Stimulated activated CD8-positive, alpha-beta memory T cell treated with anti-CD3 and anti-CD28 coated beads, Interleukin-15, amount 100 ng/mL, for 48 hours (primary cell): ENCODE measurements at places on chromosomes 5 and 9.

DNA sequence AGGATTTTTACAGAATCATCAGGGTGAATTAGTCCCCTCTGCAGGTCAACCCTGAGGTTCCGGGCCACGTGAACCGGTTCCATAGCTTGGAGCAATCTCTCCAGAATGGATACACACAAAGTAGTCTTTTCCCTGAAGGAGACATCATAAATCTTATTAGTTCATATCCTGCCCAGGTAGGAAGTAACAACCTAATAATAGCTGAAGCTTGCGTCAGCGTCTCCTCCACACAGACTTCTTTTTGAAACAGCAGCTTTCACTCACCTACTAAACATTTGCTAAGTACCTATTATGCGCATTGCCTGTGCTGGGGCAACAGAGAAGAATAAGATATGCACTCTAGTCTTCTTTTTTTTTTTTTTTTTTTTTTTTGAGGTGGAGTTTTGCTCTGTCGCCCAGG is 9.4 kb downstream of the PSMD5 start:
- DNase-seq, result no peak

GRCh38 chr9:4831944-4832343 is 39.2 kb downstream of the RCL1 start:
- no peak for DNase-seq

DNA sequence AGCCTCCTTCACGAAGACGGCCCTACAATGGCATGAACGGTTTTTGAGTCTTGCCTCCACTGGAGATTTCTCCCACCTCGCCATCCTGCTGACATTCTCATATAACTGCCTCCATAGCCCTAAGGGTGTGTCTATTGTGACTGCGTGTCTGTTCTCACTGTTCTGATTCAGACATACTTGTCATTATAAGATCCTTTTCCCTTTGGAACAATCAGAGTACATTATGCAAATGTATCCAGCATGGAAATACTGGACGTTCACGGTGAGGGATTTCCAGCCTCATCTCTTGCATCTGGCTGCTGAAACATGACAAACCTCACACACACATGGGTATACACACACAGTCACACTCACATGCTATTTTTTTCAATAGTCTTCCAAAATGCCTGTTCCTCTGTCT is 402.1 kb downstream of the DIRAS2 start:
- DNase-seq, result no peak

- DNase-seq, result no peak
Measured at GRCh38 chr5:53815471-53815870, 255.0 kb downstream of the NDUFS4 start.

GRCh38 chr5:161274951-161275350 is 271.6 kb downstream of the GABRB2 start:
- no peak for DNase-seq

DNA sequence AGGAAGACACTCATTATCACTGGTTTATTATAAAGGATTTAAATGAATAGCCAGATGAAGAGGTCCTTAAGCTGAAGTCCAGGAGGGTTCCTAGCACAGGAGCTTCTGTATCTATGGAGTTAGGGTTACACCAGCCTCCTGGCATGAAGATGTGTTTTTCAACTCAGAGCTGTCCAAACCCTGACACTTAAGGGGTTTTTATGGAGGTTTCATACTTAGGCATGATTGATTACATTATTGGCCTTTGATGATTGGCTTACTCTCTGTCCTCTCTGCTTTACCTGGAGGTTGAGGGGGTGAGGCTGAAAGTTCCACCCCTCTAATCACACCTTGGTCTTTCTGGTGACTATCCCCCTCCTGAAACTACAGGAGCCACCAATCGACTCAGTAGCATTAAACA is 84.9 kb upstream of the ZNF169 start:
- DNase-seq, result no peak

GRCh38 chr9:89983411-89983810 is 378.6 kb downstream of the GADD45G start:
- no peak for DNase-seq

- DNase-seq, result no peak
Measured at GRCh38 chr5:1755321-1755949, 44.2 kb downstream of the MRPL36 start.

GRCh38 chr5:172444110-172444510 is 10.2 kb downstream of the SH3PXD2B start:
- no peak for DNase-seq

- DNase-seq, result no peak
Measured at GRCh38 chr9:129835860-129836223, 584 bp downstream of the USP20 start.

DNA sequence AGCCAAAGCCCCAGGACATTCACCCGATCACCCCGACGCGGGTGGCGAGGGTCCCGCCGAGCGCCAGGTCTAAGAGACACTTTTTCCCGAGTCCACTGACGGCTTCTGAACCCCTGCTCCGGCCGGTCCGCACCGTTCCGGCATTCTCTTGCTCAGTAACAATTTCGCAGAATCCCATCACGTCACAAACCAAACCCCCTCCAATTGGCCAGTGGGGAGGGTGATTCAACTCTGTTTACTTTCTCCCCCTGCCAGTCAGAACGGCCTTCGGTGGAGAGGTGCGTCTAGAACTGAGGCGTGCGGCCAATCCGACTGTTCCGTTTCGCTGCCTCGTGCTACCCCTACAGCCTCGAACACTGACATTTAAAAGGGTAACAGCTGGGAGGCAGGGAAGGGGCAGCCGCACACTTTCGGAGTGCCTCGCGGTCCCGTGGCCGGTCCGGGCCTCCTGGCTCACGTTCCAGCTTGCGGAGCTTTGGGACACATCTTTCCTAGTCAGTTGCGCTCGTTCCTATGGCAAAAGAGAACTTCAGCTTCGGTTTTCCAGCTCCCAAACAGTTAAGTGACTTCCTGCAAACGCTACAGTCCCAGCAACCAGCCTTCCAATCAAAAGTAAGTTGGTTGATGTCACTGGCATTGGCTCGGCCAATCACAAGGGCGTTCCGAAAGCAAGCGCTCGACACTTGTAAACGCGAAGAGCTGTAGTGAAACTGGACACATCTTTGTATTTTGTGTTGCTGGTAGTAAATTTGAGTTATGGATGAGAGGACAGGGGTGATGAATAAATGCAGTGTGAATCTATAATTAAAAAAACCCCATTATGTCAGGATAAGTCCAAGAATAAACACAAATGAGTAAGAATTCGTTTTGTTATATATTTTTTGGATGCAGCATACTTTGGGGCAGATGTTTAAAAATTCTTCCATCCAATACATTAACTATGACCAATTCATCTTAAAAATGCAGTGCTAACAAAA is at the start of gene KLF9:
TSS of gene KLF9 (minus strand) at position 859 of the 977 bp plus-strand sequence. CDS start 1,294 bp downstream, outside the sequence.
- peak; percentile 88 for DNase-seq

DNA sequence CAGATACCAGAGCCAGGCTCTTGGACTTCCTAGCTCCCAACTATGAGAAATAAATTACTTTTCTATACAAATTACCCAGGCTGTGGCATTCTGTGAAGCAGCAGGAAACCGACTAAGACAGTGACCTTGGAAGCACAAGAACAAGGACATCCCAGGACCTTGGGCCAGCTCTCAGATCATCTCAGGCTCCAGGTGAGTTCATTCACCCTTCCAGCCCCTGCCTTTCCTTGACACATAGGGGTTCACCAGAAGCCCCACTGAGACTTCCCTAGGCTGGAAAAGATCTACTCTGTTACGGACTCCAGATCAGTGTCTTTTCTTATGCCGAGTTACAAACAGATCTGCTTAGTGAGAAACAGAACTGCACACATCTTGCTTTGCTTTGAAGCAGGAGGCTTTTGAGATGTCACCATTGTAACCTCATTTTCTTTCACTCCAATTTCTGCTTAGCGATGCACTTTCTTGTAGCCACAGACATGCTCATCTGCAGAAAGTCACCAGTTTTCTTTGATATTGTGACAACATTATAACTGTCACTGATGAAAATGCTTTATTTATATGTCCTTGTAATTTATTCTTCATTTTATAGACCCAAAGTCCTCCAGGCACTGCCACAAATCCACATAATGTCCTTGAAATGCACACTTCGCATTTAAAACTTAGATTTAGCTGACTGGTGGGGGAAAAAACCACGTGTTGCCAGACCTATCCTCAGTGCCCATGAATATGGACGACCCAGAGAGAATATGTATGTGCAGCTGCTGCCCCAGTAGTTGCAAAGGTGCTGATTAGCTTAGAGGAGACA is 8.1 kb downstream of the CD180 start:
- no peak for DNase-seq

DNA sequence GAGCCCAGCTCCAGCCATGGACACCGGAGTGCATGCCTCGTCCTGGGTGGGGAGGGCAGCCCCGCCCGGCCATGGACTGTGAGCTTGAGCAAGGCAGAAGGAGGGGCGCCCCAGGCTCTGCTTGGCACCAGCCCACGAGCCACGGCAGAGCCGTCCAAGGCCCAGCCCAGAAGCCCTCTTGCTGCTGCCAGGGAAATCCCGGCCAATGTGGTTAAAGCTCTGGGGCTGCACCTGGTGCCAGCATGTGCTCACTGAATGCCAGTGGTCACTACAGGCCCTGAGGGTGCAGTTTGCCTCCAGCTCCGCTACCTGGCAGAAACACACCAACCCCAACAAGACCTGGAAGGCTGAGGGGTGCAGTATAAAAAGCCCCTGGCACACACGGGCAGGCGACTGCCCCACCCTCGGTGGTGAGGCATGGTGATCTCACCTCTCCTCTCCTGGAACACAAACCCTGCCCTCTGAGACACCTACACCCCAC is 11.8 kb downstream of the BRD3 start:
- no peak for DNase-seq

DNA sequence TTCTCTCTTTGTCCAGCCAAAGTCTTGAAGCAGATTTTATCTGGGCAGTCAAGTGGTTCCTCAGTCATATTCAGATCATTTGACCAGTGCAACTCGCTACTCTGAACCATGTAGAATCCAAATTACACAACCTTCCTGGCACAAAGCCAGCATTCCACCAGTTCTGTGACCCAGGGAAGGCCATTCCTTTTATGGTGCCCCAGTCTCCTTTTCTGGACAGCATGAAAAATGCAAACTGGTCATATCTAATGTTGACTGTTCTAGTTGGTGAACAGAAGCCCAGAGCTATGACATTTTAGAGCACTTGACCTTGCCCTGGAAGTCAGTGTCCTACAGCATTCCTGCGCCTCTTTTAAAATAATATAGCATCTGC is 364.6 kb downstream of the BRINP1 start:
- DNase-seq, result no peak

GRCh38 chr9:133238851-133239532 is 29.9 kb upstream of the OBP2B start:
- DNase-seq, result peak; percentile 64

DNA sequence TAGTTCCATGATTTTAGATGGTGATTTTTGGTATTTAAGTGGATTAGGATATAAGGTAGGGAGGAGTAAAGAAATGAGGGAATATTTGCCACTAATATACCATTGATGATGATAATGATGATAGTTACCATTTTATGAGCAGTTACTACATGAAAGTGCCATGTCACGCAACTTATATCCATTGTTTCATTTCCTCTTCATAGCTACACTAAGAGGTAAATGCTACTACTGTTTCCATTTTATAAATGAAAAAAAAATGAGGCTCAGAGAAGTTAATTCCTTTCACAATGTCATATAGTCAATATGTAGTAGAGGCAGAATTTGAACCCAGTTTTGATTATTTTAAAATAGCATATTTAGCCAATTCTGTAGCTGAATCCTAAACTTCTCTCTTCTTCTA is 112.2 kb upstream of the ADRA1B start:
- DNase-seq, result no peak

- no peak for DNase-seq
Measured at GRCh38 chr9:131036071-131036470, 27.1 kb downstream of the LAMC3 start.

- DNase-seq, result no peak
Measured at GRCh38 chr5:102600964-102601363, 102.2 kb upstream of the SLCO6A1 start.

DNA sequence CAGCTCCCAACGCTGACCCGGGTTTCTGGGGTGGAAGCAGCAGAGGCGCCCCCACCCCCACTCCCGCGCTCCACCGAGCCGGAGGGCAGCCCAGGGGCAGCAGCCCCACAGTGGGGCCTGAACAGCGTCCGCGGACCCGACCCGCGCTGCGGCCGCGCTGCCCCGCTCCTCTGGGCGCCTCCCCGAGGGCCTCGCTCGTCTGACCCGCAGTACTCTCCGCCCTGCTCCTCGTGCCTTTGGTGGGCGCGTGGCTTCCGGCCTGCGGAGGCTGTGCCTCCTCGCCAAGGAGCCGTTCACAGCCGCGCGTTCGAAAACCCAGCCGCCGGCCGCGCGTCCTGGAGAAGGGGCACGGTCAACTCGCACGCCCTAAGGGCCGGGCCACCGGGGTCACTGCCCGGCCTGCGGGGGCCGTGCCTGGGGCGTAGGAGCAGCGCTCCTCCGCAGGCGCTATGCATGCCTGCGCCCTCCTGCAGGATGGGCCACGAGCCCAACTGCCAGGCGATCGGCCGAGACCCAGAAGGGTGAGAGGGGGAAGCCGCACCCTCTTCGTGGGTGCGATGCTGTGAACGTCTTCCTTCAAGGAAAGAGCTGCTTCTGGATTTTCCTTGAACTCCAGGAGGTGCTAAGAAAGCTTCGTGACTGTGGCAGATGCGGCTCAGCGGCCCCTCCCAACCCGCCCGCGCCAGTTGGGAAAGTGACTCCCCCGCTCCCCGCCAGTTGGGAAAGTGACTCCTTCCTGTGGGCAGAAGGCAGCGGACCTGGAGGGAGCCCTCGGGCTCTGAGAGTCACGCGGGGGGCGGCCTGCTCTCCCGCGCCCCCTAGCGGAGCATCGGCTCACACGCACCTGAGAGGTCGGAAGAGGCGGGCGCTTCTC is 82.7 kb downstream of the HSD17B3 start:
- DNase-seq, result no peak

- DNase-seq, result no peak
Measured at GRCh38 chr5:1329111-1329579, 15.8 kb downstream of the CLPTM1L start.
